ENCODE measurements at places on chromosomes 5 and 9. TPM values are rescaled to one million over a fixed set of nuclear protein-coding genes. Genes with fewer than 3 reads are reported as not detected.

The PCDH1 gene
- total RNA-seq: 4.4 TPM

The SLC36A3 gene
- total RNA-seq: not detected

The CCDC180 gene
- 0.03 TPM for total RNA-seq

The RGS7BP gene
- total RNA-seq: not detected

The TNFSF8 gene
- total RNA-seq: not detected

The ADRA1B gene
- total RNA-seq: 1.1 TPM

The SLC6A7 gene
- 0.03 TPM for total RNA-seq

Data from HT1080 (cell line).